NCI-H2081 (cell line): ENCODE measurements at places on chromosomes 11 and 22.

GRCh38 chr22:49954991-49955580 lies 5.5 kb upstream of the PIM3 start:
- DNase-seq = no peak

DNA sequence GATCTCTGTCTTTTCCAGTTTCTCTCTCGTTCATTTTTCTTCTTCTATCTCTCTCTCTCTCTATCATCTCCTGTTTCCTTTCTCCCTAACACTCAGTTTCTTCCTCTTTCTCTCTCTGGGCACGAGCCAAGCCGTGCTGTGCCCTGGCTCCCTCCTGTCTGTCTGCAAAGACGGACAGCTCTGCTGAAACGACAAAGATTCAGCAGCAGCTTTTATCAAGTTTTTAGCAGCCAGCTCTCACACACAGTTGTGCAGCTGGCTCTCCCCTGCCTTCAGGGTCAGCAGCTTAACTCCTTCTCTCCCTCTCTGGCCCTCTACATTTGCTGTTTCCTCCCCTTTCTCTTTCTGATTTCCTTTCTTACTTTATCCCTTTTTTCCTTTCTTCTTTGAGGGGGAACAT lies 352.0 kb upstream of the MPPED2 start:
- DNase-seq = no peak

- DNase-seq = no peak
These were observed 32.6 kb downstream of the CAPN1 start for GRCh38 chr11:65214212-65214845.

DNA sequence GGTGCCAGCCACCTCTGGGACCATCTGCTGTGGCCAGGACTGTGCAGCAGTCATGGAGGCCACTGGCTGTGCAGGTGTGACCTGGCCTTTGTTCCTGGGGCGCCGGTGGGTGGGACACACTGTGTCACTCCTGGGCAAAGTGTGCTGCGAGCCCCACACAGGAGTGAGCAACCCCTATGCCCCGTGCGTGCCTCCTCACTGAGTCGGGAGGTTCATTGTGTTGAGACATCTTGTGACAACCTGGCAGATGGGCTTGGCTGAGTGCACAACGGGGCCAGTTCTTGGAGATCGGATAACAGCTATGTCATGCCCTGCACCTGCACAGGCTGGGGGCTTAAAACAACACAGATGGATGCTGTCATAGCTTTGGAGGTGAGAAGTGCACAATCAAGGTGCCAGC lies 13.5 kb downstream of the ANO1 start:
- DNase-seq = no peak

DNA sequence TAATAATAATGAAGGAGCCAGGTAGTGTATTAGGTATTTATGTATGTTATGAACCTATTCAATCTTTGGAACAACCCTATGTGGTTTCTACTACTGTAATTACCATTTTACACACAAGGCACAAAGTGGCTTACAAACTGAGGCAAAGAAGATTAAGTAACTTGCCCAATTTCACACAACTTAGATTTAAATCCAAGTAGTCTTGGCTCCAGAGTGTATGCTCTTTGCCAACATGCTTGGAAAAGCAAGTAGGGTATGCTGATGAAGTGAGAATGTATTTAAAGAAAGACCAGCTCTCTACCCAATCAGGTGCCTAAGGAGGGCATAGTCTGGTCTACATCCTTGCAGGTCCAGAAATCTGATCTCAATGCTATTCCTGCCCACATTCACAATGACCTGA lies 463.2 kb downstream of the METTL15 start:
- no peak for DNase-seq

DNA sequence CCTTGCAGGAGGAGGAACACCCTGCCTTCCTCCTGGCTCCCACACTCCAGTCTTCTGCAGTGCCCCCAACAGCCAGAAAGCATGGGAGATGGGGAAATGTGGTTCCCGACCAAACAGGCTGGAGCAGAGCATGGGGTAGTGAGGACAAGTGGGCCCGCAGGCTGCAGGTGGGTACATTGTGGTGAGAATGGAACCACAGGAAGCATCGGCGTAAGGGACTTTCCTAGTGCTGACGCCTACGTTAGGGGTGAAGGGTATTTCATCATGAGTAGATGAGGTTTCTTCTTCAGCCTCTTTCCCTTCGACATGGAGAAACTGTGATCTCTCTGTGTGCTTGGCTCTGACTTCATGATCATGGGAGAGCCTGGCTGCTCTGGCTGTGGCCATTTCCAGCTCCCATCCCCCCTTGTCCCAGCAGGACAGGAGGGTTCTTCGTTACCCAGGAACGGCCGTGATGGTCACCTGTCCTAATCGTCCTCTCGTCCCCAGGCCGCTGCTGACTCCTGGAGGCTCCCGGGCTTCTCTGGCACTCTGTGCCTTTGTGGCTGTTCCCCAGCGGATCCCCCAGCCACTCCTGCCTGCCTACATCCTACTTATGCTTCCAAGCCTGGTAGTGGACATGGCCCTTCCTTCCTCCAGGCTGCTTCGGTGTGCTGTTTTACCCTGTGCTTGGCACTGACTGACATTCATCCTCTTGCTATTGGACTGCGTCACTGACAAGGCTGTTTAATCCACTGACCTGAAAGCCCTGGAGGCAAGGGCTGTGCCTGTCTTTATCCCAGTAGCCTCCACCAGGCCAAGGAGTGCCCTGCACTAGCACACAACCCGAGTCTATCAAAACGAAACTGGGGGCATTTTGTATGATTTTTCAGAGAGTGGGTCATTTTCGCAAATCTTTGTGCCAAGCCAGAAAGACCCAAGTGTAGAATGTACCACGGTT lies 65.2 kb upstream of the CECR2 start:
- DNase-seq = no peak

DNA sequence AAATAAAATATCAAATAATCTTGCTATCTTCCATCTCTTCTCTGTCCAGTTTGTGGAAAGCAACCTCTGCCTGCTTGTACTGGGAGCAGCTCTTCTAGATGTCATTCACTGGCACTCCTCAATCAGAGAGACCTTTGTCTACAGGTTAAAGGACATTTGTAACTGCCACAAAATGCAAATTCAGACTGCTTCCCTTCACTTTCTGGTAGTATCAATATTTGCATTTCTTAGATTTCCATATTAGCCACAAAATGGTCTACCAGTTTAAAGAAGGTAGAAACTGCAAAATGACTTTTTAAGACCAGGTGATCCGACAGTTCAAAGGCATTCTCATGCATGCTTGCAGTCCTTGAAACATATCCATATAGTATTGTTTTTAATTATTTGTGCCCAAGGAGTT lies 51.7 kb upstream of the RCN1 start:
- DNase-seq = no peak

DNA sequence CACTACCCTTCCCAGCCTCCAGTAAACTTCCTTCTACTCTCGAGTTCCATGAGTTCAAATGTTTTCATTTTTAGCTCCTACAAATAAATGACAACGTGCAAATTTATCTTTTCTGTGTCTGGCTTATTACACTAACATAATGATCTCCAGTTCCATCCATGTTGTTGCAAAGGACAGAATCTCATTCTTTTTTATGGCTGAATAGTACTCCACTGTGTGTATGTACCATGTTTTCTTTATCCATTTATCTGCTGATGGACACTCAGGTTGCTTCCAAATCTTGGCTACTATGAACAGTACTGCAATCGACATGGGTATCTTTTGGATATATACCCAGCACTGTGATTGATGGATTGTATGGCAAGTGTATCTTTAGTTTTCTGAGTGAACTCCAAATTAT lies 34.5 kb downstream of the FCHSD2 start:
- no peak for DNase-seq

DNA sequence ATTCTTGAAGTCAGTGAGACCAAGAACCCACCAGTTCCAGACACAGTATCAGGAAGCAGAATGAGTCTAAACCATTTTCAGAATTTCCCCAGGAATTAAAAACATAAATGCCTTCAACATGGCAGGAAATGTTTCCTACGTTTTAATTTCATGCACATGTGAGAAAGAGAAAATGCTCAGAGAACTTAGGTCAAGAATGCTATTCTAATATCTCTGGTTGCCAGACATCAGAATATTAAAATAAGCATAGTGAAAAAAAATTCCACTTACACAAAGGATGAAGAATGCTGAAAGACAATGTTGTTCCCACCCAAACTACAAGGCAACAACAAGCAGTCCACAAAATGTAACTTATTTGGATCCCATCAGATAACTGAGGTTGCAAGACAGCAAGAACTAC lies 104.8 kb downstream of the RAB38 start:
- no peak for DNase-seq

GRCh38 chr11:63590024-63590788 lies 24.0 kb downstream of the PLAAT3 start:
- DNase-seq = no peak

DNA sequence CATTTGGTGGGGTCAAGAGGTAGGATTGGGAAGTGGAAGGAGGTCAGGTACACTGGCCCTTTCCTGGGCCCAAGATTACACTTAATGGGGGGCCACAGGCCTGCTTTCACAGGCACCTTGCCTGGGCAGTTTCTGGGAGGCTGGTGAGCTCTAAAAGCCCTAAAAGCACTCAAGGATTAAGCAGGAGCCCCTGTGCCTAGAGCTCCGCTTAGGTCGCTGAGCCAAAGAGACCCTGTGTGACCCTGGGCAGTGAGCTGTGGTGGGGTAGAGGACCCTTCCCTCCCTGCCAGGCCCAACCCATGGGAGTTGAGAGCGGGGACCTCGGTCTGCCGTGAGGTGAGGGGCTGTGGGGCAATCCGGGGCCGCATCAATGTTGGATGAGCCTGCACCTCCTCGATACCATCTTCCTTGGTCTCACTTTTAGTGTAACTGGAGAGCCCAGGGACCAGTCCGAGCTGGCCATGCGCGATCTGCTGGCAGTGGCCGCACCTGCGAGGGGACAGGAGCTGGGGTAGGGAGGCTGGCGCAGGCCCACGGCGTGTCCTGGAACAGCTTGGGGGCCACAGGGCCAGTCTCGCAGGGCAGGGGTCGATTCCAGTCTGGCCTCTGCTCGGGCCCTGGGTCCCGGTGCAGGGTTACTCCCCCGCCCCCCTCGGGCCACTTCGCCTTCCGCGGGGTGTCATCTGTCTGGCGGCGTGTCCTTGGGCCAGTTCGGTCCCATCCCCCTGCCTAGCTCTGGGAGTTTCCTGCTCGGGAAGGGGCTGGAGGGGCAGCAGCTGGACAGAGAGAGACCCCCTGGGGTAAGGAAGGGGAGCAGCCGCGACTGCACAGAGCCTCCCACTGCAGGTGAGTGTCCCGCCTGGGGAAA lies 44.3 kb downstream of the EIF3F start:
- no peak for DNase-seq

GRCh38 chr11:126121296-126121695 lies 58.6 kb upstream of the CDON start:
- no peak for DNase-seq

- no peak for DNase-seq
These were observed 37.6 kb downstream of the ATXN10 start for GRCh38 chr22:45709060-45709739.

DNA sequence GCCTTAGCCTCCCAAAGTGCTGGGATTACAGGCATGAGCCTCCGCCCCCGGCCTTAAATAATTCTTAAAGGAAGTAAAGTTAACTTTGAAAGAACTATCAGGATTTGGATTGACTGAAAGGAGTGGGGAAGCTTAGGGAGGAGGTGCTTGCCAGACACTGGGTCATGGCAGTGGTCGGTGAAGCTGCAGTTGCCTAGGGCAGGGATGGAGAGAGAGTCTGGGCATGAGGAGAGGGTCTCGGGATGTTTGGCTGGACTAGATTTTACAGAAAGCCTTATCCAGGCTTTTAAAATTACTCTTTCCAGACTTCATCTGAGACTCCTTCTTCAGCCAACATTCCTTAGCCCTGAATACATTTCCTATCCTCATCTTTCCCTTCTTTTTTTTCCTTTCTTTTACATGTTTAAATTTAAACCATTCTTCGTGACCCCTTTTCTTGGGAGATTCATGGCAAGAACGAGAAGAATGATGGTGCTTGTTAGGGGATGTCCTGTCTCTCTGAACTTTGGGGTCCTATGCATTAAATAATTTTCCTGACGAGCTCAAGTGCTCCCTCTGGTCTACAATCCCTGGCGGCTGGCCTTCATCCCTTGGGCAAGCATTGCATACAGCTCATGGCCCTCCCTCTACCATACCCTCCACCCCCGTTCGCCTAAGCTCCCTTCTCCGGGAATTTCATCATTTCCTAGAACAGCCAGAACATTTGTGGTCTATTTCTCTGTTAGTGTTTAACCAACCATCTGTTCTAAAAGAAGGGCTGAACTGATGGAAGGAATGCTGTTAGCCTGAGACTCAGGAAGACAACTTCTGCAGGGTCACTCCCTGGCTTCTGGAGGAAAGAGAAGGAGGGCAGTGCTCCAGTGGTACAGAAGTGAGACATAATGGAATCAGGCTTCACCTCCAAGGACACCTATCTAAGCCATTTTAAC lies at the start of gene NNMT:
Gene NNMT (plus strand): TSS at position 724 of the 929 bp plus-strand sequence. CDS start 158 bp downstream, at position 882.
- DNase-seq = no peak

GRCh38 chr11:130449310-130449990 lies 1.0 kb downstream of the ADAMTS15 start:
- no peak for DNase-seq

GRCh38 chr11:124277804-124278203 lies 21.6 kb downstream of the OR8G5 start:
- DNase-seq = no peak

DNA sequence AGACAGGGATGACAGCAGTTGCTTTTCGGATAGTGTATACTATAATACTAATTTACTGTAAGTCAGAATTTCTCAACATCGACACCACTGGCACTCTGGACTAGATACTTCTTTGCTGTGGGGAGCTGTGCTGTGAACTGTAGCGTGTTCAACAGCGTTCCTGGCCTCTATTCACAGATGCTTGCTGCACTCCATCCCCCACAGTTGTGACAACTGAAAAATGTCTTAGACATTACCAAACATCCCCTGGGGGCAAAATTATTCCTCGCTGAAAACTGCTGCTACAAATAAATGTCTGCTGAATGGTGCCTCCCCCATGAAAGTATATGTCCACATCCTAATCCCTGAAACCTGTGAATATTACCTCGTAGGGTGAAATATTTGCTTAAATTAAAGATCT lies 7.5 kb upstream of the SLC15A3 start:
- DNase-seq = no peak

DNA sequence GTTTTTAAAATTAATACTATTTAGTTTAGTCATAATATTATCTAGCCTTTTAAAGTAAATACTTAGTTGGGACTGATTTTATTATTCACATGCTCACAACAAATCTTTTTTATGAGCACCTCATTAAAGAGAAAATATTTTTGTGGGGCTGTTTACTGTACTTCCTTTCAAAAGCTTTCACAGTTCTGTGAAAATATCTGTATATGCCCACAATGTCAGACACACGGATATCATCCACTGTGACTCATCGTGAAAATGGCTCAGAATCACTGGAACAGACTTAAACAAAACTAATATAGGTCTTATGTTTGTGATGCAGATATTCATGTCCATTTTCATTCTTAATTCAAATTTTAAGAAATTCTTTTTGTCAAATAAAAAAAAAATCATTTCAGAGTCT lies 305.2 kb downstream of the RAB38 start:
- no peak for DNase-seq

GRCh38 chr22:36321797-36322601 lies 65.8 kb downstream of the MYH9 start:
- DNase-seq = no peak
